NCI-H226 (cell line): ENCODE measurements at places on chromosomes 7 and 10.

DNA sequence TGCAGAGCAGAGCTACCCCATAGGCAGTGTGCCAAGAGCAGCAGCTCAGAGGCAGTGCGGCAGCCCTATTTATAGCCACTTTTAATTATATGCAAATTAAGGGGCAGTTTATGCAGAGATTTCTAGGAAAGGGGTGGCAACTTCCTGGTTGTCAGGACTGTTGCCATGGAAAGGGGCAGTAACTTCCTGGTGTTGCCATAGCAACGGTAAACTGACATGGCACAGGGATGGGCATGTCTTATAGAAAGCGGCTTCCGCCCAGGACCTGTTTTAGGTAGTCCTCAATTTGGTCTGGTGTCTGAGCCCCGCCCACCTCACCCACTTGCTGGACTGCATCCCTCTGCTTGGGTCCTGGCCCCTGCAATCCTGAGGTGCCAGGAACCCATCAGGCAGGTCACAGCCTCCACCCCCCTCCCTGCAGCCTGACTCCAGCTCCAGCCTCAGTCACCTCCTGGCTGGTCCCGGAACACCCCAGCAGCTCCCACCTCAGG is 115.8 kb downstream of the TMEM130 start:
- DNase-seq = no peak

DNA sequence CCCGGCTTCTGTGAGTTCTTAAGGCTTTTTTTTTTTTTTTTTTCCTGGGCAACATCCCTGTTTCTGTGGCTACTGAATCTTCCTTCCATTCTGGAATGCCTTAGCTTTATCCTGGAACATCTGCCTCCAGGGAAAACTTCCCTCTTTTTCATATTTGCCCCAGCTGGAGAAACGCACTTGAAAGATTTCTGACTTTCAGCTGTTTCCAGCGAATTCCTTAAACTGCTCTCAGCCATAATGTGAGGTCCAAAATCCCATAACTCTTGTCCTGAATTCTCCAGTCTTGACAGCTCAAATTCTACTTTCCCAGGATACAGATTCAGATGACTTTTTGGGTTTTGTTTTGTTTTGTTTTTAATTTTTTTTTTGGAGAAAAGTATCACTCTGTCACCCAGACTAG is 263.6 kb upstream of the AUTS2 start:
- no peak for DNase-seq

- no peak for DNase-seq
Observed at GRCh38 chr10:123906296-123906695, 14.7 kb upstream of the CPXM2 start.

- DNase-seq = no peak
Observed at GRCh38 chr10:131157899-131158298, 153.6 kb downstream of the TCERG1L start.

DNA sequence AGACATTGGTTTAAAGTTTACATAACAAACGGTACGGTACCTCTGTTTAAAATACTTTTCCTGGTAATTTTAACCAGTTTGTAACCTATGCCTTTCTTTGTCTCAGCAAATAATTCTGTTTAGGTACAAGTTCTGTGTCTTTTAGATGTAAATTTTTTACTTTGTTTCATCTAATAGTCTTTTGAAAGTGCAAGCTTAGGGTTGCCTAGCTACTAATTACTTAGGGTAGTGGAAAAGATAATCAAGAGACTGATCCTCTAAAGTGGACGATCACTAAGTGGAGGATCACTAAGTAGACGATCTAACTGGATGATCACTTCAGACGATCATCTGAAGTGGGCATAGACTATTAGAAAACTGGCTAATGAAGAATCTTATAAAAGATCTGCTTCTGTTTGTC is 16.1 kb upstream of the FKBP9 start:
- no peak for DNase-seq
